Stimulated activated naive CD8-positive, alpha-beta T cell treated with anti-CD3 and anti-CD28 coated beads, Interleukin-15, amount 100 ng/mL, for 72 hours (primary cell): ENCODE measurements at places on chromosomes 5 and 9.

GRCh38 chr9:127058011-127058644 lies 64.3 kb downstream of the ANGPTL2 start:
- no peak for DNase-seq

GRCh38 chr5:180555168-180555921 lies 36.0 kb downstream of the SCGB3A1 start:
- no peak for DNase-seq

DNA sequence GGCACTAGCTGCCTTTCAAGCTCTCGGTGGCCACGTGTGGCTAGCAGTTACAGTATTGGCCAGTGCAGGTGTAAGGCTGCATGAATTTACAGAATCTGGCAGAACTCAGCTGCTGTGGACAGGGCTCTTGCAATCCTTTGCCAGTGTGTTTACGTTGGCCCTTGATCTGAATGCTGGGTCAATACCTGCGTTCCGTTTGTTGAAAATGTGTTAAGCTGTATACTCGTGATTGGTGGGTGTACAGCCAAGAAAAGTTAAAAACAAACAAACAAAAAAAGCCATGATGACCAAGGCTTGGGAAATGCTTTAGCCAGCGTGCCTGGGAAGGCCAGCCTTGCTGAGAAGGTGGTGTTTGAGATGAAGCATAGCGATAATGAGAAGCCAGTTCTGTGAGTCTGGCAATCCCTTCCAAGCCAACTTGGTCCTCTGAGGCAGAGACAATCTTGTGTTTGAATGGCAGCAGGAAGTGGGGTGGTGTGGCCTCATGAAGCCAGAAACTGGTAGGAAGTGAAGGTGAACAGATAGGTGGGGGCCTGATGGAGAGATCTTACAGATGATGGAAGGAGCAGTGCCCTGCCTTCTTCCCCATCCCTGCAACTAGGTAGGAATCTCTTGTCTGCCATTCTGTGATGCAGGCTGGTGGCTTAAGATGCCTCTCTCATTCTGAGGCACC lies 820 bp upstream of the CFAP90 start:
- no peak for DNase-seq

- DNase-seq = peak; percentile 56
Measured at GRCh38 chr9:36991516-36992134, 42.4 kb downstream of the PAX5 start.

- DNase-seq = no peak
Measured at GRCh38 chr5:140018096-140018481, 25.0 kb downstream of the NRG2 start.

GRCh38 chr9:76456202-76456926 lies 2.6 kb upstream of the GCNT1 start:
- DNase-seq = no peak

- DNase-seq = no peak
Measured at GRCh38 chr9:113931777-113932176, 55.7 kb downstream of the ZNF618 start.

DNA sequence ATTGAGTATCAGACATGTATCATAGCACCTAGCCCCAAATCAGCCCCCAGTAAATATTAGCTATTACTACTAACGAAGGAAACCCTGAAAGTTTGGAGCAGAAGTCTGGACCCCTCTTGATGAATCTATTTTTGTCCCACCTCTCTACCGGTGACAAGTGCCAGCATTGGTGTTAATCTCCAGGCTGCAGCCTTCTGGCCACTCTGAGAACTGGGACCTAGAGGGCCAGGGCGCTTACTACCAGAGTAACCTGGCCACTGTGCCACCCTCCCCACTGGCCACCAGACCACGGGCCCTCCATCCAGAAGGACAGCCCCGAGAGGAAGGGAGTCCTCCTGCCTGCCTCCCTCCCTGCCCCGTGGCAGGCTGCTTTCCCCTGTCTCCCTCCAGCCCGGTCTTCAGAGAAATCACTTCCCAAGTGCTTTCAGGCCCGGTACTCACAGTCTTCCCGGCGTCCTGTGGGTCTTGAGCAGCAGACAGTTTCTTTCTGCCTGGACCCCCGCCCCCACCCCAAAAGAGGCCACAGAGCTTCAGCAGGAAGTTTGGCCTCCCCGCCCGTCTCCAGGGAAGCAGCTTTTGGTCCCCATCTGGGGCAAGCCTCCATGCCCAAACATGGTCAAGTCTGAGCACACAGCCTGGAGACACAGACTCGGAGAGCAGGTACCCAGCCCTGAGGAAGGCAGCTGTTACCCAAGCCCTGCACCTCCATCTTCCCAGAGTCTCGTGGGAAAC lies at the start of gene KCNMB1:
Gene KCNMB1, minus strand, starts transcription at position 550 of the 732 bp plus-strand sequence. CDS start 3,920 bp downstream, outside the sequence.
- DNase-seq = no peak

GRCh38 chr9:135821733-135822373 lies 85.5 kb downstream of the CAMSAP1 start:
- no peak for DNase-seq

GRCh38 chr9:116342061-116342460 lies 188.5 kb downstream of the PAPPA start:
- DNase-seq = no peak

DNA sequence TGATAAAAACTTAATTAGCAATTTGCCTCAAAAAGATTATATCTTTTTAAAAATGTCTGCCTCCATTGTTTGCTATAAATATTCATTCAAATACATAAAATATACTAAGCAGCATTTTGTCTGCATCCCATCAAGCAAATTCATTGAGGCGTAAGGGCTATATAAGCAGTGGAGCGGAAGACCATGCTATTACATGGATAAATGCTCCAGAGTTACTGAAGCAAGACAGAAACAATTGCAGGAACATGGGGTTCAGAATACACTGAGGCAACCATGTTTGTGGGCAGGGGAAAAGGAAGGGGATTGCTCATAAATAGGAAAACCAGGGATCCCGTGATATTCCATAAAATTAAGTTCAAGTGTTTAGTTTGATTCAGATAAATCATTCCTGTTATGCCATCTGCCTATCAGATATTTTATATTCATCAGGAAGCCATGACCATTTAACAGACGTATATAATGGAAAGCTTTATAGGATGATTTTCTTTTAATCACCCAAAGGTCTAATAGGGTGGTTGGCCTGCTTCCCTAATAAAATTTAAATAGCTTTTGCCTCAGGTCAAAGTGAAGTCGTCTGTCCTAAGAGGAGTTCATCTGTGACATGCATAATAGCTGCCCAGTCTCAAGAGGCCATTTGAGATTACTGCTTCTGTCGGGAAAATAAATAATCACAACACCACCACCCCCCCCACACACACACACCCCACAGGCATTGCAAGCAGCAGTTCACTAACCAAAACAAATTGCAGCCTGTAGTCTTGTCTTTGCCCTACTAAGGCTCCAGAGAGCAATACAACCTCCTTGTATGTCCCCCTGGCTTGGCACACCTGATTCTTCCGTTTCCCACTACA lies 105.2 kb downstream of the RASEF start:
- DNase-seq = no peak

DNA sequence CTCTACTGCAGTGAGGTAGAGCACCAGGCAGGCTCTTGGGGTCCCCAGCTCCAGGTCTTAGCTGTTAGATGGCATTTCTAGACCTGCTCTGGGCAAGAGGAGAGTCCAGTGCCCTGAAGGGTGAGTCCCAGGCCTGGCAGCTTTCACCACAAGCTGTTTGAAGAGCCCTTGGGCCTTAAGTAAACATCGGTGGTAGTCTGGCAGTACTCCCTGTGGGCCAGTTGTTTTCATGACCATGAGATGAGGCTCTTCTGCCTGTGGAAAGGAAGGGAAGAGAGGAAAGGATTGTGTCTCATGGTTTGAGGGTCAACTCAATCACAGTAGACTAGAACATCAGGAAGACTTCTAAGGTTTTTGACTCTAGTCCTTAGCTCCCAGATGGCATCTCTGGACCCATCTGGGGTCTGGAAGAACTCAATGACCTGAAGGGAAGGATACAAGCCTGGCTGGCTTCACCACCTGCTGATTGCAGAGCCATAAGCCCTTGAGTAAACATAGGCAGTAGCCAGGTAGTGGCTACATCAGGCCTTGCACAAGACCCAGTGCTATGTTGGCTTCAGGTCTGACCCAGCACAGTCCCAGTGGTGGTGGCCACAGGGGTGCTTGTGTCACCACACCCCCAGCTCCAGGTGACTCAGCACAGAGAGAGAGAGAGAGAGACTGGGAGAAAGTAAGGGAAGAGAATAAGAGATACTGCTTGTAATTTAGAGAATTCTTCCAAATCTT lies 114.3 kb upstream of the PCSK5 start:
- DNase-seq = no peak

DNA sequence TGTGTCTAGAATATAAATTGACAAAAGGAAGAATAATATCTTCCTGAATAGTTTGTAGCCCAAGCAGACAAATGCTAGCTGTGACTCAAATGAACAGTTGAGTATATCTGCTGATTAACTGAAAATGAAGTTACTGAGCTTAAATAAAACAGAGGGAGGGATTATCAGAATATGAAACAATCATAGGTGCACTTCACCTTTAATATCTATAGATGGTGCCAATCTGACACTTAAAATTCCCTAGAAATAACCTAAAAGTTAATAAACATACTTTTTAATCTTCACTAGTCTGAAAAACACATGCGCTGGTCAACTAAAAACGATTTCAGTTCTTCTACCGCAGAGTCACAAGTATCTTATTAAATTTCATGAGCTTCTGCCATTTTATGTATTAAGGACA lies 280.8 kb upstream of the RASA1 start:
- no peak for DNase-seq

GRCh38 chr9:27157736-27158135 lies 48.7 kb downstream of the TEK start:
- DNase-seq = no peak

DNA sequence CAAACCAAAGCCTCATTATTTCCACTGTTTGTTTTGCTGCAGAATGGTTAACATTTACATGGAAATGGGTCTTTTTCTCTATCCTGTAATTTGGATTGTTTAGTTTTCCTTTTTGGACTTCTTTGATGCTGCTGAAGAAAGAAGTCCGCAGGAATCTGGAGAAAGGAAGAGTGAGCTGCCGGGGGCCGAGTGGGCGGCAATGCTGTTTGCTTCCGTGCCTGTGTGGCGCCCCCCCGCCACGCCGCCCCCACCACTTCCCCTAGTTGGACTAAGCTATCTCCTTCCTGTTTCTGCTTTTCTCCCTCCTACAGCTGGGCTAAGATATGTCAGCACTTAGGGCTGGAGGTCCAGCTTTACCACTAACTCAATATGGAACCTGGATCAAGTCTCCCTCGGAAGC lies 39.7 kb downstream of the ACTL7B start:
- no peak for DNase-seq
